NCI-H524 (cell line): ENCODE measurements at places on chromosomes 11 and 22.

DNA sequence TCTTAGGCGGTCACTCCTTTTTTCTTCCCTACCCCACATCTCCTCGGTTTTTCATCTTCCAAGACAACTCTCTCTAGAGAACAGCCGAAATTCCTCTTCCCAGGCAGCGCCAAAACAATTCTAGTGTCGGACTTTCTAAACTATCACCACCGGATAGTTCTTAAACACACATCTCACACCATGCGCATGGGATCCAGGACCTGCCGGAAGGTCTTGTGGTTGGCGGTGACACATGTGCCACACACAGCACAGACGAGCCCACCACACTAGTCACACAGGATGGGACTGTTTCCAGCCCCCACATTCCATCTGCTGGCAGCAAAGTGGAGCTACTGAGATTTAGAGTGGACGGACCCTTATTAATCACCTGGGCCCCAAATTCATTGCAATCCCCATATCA is 614.9 kb upstream of the CADM1 start:
- DNase-seq = no peak

GRCh38 chr11:65429068-65429681 is 6.6 kb downstream of the NEAT1 start:
- no peak for DNase-seq

DNA sequence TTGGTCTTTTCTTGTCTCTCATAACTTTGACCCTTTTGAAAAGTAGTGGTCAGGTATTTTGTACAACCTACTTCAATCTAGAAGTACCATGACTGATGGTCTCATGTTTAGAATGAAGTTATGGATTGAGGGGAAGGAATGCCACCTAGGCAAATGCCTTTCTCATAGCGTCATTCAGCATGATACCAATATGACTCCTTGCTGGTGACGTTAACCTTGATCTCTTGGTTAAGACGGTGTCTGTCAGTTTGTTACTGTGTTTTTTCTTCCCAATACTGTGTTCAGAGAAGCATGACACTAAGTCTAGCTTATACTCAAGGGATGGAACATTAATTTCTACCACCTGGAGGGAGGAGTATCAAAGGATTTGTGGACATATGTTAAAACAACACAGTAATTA is 130.9 kb downstream of the KIF18A start:
- peak; percentile 36 for DNase-seq

DNA sequence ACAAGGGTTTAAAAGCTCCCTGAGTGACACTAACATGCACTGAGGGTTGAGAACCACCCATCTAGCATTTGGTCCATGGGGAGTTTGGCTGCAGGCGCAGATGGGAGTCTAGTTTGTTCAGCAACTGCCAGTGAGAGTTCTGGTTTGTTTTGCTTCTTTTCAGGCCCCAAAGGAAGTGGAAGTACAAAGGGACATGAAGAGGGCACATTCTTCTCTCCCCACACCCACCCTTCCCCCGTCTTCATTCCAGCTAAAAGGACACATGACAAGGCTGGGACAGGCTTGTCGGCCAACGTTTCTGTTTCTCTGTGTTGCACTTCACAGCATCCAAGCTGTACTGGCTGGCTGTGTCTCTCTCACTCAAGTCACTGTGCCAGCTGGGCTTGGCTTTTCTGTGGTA is 8.2 kb upstream of the ENDOD1 start:
- DNase-seq = no peak

- no peak for DNase-seq
Measured at GRCh38 chr22:46931414-46931813, 169.0 kb downstream of the TBC1D22A start.

GRCh38 chr11:112625814-112626213 is 335.4 kb upstream of the NCAM1 start:
- DNase-seq = no peak

- DNase-seq = no peak
Measured at GRCh38 chr11:131889760-131890581, 519.6 kb downstream of the NTM start.

- DNase-seq = peak; percentile 86
Measured at GRCh38 chr22:17891481-17892167, 117.4 kb upstream of the BID start.

DNA sequence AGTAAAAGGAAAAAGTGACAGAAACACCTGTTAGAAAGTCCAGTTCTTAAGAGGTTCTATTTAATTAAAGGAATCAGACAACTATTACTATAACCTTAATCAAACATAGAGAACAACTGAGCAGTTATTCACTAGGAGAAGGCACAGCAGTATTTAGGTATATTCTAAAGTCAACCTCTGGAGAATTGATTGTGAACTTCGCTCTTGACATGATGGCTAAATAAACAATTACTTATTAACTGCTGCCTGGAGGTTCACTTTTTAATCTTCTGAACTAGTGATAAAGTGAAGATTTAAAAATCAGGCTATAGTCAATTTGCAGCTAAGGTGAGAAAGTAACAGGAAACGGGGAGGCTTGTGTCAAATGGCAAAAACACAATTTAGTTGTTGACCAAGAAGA is 557.3 kb downstream of the FAM181B start:
- no peak for DNase-seq

DNA sequence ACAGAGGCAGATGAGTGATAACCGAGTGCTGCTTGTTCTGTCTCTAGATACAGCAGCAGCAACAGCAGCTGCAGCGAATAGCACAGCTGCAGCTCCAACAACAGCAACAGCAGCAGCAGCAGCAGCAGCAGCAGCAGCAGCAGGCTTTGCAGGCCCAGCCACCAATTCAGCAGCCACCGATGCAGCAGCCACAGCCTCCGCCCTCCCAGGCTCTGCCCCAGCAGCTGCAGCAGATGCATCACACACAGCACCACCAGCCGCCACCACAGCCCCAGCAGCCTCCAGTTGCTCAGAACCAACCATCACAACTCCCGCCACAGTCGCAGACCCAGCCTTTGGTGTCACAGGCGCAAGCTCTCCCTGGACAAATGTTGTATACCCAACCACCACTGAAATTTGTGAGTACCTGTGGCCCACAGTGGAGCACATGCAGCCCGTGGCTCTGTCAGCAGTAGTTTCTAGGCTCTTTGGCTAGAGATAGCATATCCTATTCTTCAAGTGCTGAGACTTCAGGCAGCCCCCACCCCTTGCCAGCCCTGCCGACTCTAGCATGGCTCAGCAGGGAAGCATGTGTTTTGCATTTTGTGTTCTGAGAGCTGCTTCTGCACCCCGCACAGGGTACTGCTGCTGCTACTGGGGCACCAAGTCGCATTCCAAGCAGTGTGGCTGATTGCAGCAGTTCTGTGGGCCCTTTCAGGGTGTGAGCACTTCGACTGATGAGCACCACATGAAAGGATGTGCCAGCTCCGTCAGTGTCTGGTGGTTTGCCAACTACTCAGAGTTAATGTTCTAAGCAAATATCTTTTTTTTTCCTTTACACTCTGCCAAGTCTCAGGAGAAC is 59.2 kb downstream of the MED15 start:
- DNase-seq = no peak

DNA sequence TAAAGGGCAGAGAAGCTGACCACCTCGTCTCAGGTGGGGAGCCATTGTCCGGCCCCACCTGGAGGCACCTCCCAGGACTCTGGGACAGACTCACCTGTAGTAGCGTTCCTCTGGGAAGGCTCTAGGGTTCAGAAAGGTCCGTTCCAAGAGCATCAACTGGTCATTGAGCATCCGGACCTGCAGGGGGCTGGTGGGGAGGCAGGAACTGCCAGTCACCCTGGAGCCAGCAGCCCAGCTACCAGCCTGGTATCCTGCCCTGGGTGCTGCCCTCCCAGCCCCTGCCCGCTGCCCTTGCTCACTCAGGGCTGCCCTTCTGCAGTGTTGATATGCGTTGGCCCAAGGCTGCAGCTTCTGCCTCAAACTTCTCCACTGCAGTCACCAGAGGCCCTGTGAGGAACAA is 4.7 kb downstream of the SAC3D1 start:
- DNase-seq = no peak

GRCh38 chr22:22060200-22061084 is 77.9 kb upstream of the TOP3B start:
- DNase-seq = peak; percentile 44

DNA sequence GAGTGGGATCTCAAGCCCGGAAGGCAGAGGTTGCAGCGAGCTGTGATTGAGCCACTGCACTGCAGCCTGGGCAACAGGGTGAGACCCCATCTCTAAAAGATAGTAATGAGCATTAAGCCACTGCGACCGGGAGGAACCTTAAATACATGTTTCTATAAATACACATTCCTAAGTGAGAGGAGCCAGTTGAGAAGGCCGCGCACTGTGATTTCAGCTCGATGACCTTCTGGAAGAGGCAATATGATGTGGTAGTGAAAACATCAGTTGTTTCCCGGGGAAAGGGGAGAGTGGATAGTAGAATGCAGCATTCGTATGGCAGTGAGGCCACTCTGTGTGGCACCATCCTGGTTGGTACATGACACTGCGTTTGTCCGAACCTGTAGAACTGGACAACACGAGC is 18.0 kb downstream of the PTDSS2 start:
- no peak for DNase-seq

- DNase-seq = no peak
Measured at GRCh38 chr11:86483940-86484794, 109.5 kb downstream of the CCDC81 start.

GRCh38 chr22:29216011-29216872 is 10.5 kb downstream of the EMID1 start:
- no peak for DNase-seq

DNA sequence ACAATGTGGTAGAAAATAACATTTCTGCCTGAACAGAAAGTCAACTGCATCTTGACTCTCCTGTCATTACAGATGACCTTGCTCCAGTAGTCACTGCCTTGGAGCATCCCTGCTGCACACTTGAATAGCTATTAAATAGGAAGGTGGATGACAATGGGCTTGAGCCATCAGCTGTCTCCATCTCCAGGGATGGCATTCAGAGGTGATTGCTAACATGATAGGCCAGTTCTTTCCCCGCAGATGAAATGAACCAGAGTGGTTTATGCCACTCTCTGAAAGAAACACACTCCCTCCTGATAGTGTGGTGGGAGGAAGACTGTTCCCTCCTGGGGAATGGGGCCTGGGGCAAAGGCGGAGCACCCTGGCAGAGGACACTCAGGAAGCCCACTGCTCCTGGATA is 57.1 kb upstream of the OLFML1 start:
- no peak for DNase-seq

- DNase-seq = no peak
Measured at GRCh38 chr22:32055069-32055468, 12.0 kb downstream of the SLC5A1 start.
